ENCODE measurements at places on chromosomes 3 and 15.

GRCh38 chr3:161449785-161450184 lies 46.8 kb upstream of the OTOL1 start:
- DNase-seq, result no peak

GRCh38 chr3:29955413-29955812 lies 651.0 kb upstream of the TGFBR2 start:
- no peak for DNase-seq

DNA sequence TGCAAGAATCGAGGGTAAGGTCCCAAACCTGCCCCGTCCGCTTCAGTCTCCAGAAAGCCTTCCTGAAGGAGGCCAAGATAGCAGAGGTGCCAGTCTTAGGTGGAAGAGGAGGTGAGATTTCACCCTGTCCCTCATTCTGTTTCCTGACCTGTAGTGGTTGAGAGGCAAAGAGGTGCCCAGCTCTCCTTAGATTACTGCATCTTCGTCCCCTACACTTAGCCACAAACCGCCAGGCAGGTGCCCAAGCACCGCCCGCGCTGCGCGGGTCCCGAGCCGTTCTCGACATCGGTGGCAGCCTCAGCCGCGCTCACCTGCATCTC lies 23.8 kb upstream of the POLG start:
- no peak for DNase-seq

DNA sequence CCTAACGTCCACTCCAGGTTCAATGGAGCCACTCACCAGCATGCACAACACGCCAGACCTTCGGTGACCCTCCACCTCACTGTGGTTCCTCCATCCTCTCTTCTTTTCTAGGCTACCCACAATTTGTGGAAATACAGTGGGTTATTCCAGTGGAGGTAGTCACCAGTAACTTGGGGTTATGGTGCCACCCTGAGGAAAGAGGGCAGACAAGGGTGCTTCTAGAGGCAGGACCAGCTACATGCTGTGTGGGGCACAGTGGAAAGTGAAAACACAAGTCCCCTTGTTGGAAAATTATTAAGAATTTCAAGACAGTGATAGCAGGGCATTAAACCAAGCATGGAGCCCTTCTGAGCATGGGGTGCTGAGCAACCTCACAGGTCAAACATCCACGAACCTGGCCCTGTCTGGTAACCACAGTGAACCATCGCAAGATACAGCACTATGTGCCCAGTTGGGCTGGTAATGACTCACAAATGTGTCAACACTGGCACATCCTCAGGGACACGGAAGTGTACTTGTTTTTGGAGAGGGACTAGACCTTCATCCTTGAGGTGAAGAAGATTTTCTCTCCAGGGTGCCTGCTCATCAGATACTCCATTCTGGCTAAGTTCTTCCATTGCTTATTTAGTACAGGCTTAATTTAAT lies 166.7 kb downstream of the STT3B start:
- DNase-seq, result no peak

GRCh38 chr3:64080616-64081234 lies 57.4 kb upstream of the PSMD6 start:
- DNase-seq, result no peak

GRCh38 chr3:138937690-138938055 lies 9.3 kb downstream of the FOXL2 start:
- no peak for DNase-seq

GRCh38 chr3:43073116-43073835 lies 32.6 kb downstream of the POMGNT2 start:
- no peak for DNase-seq

DNA sequence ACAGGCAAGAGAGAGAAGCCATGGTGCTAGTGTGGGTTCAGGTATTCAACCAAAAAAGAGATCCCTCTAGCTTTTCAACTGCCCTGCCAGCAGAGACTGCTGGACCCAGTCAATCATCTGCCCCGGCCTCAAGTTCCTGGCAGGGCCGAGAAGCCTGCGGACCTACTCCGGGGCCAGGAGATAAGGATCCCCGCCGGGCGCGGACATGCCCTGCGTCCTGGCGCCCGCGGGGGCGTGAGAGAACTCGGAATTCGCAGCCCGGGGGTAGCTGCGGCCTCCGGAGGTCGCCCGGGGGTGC lies 821 bp upstream of the MAGI1 start:
- no peak for DNase-seq

DNA sequence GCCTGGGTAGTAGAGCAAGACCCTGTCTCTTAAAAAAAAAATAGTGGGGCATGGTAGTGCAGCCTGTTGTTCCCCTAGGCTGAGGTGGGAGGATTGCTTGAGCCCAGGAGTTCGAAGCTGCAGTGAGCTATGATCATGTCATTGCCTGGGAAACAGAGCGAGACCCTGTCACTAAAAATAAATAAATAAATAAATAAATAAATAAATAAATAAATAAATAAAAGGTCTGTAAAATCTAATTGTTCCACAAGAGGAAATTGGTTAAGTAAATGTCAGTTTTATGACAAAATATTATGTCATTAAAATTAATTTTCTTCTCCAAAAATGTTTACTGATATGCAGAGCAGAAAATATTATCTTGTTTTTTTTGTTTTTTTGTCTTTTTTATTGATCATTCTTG lies 5.3 kb downstream of the CRELD1 start:
- DNase-seq, result no peak

All from Kasumi-1 (cell line).